Neuronal stem cell (in vitro differentiated cells): ENCODE measurements at places on chromosomes 6 and 20.

GRCh38 chr6:150055131-150055530 lies 13.8 kb downstream of the ULBP3 start:
- no peak for DNase-seq

GRCh38 chr20:19376451-19377229 lies 164.2 kb downstream of the SLC24A3 start:
- DNase-seq, result no peak

DNA sequence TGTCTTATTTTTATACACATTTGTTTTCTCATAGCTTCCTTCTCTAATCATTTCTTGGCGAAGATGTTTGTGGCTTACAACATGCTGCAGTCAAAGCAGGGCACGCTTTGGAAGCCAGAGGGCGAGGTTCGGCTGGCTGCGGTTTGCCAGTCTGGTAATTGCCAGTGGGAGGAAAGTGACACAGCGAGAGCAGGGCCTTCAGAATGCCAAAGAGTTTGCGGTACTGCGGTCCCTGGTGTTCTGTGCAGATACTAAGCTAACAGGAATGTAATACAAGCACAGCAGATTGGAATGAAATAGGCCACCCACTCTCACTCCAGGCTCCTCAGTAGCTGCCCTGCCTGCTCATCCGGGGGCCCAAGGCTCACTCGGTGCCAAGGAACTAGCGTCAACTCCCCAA lies 58.7 kb upstream of the TGM3 start:
- DNase-seq, result no peak

DNA sequence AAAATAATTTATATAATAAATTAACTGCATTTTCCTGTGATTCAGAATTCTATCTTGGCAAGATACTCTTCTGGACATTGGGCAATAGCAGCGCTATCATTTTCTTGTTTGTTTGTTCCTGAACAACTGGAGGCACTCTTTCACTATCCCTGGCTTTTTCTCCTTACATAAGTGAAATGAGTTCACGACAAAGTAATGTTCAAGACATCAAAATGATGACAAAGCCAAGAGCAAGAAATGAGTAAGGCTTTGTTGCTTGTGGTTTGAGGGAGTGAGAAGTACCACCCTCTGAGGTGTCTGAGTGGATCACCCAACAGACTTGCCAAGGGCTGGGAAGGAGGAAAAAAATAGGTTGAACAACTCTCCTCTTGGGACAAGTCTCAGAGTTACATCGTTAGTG lies 466.6 kb upstream of the JAG1 start:
- DNase-seq, result no peak

- no peak for DNase-seq
Observed at GRCh38 chr6:94510877-94511276, 1066.5 kb upstream of the MANEA start.

DNA sequence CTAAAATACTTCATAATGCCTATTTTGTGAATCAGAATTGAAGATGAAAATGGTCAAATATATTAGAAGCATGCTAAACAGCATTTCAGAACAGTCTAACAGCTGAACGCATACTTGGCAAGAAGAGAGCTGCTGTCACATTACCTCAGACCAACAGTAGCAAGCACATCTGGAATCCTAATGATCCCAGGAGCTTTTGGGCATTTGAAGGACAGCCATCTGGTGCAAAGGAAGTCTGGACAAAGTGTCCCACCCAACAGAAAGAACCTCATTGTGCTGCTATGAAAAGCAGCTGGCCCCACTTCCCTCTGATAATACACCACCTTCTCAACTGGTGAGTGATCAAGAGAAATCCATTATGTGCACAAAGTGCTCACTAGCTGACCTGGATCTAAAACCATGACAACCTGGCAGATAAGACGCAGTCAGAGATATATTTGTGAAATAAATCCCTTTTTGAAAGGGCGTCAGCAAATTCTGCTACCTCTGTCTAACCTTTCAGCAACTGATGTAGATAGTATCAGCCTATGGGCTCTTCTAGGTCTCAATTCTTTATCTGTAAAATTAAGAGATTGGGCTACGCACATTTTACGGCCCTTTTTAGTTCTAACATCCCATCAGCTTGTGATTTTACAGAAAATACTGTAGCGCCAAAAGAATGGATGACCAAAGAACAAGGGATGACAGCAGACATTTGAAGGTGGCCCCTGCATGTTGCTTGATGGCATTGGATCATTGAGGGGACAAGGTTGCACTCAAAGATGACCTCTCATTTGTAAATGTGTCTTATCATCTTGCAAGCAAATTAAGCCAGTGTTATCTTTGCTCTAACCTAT lies 78.7 kb downstream of the SGK1 start:
- DNase-seq, result no peak

- DNase-seq, result no peak
Observed at GRCh38 chr20:32872266-32872665, 13.5 kb downstream of the EFCAB8 start.

- no peak for DNase-seq
Observed at GRCh38 chr6:120994573-120994967, 339.7 kb downstream of the TBC1D32 start.

- DNase-seq, result no peak
Observed at GRCh38 chr6:42967228-42967627, 6.7 kb downstream of the GNMT start.

DNA sequence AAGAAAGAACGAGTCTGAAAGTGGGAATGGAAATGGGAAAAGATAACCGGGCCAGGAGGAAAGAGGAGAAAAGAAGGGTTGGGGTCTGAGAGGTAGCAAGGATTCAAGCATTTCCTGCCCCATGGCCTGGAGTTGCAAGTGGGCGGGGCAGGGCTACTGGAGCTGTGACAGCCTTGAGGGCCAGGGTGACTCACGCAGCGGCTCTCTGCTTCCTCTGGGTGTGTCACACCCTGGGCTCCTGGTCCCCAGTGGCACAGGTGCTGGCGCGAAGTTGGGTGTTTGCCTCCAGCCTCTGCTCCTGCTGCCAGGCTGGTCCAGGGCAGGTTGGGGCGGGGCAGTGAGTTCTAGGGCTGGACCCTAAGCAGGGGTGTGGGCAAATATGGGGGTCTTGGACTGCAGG lies 3.3 kb upstream of the ULBP3 start:
- DNase-seq, result no peak

- no peak for DNase-seq
Observed at GRCh38 chr6:43715056-43715788, 27.6 kb upstream of the MRPS18A start.

DNA sequence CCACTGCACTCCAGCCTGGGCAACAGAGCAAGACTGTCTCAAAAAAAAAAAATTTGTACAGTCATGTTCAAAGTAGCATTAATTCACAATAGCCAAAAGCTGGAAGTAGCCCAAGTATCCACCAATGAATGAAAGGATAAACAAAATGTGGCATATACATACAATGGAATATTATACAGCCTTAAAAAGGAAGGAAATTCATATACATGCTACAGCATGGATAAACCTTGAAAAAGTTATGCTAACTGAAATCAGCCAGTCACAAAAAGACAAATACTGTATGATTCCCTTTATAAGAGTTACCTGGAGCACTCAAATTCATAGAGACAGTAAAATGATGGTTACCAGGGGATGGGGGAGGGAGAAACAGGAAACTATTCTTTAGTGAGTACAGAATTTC lies 15.7 kb downstream of the EEF1A1 start:
- no peak for DNase-seq

GRCh38 chr6:18585032-18585573 lies 198.0 kb downstream of the RNF144B start:
- no peak for DNase-seq

- DNase-seq, result no peak
Observed at GRCh38 chr6:64013011-64013410, 377.4 kb downstream of the PHF3 start.

GRCh38 chr6:15227827-15228318 lies 18.0 kb upstream of the JARID2 start:
- DNase-seq, result no peak

GRCh38 chr6:80519811-80520594 lies 413.5 kb downstream of the BCKDHB start:
- DNase-seq, result no peak

GRCh38 chr6:56579155-56579851 lies 63.4 kb downstream of the DST start:
- no peak for DNase-seq

- DNase-seq, result no peak
Observed at GRCh38 chr6:149895833-149896271, 2.1 kb downstream of the RAET1E start.

DNA sequence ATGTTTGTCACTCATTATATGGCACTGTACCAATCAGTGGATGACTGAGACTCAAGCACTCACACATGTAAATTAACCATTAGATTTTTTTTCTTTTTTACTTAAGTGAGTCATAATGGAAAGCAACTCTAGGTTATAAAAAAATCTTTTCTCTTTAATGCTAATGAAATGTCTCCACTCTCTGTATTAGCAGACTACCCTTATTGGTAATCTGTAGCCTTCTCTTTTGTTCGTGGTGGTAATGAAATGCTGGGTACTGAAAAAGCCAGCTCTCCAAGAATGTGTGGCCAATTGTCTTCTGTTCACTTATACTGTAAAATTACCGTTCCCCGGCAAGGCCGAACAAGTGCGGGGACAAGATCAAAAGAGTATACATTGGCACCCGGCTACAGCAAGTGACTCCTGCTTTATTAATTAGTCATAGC lies 69.0 kb downstream of the AFG1L start:
- no peak for DNase-seq

DNA sequence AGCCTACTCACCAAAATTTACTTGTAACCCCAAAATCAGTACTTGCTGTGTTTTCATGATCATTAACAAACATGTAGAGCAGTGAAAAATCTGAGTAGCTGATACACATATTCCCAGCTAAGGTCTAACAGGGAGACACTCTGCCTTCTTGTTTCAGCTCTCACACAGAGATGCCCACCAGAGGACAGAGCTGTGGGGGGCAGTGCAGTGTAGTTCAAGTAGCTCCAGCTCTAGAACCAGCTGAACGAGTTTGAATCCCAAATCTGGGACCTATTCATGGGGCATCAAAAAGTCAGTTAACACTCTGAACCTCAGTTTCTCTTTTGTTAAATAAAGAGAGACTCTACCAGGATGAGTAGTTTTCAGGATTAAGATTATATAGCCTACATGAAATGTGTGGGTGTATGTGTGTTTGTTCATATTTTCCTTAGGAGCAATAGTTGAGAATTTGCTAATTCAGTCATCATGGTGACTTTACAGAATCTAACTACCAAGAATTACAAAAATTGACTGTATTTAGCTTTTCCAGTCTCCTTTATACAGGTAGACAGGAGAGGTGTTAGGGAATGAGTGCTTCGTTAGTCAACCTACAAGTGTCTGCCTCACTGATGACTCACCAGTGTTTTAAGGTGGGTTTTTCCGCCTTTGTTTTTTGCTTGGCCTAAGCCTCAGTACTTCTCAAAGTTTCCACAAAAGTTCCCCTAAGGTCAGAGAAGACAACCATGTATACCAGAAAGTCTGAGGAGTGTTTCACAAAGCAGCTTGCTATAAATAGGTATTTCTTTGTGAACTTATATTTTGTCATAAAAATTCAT lies 164.0 kb upstream of the RUNX2 start:
- DNase-seq, result no peak

GRCh38 chr20:15642676-15643075 lies 930.6 kb downstream of the KIF16B start:
- DNase-seq, result no peak

GRCh38 chr20:2385496-2385895 lies 4.8 kb downstream of the TGM6 start:
- no peak for DNase-seq

GRCh38 chr20:62642666-62643520 lies 590 bp downstream of the SLCO4A1 start:
- DNase-seq, result no peak

GRCh38 chr6:90028066-90028778 lies 134.0 kb downstream of the GJA10 start:
- no peak for DNase-seq

DNA sequence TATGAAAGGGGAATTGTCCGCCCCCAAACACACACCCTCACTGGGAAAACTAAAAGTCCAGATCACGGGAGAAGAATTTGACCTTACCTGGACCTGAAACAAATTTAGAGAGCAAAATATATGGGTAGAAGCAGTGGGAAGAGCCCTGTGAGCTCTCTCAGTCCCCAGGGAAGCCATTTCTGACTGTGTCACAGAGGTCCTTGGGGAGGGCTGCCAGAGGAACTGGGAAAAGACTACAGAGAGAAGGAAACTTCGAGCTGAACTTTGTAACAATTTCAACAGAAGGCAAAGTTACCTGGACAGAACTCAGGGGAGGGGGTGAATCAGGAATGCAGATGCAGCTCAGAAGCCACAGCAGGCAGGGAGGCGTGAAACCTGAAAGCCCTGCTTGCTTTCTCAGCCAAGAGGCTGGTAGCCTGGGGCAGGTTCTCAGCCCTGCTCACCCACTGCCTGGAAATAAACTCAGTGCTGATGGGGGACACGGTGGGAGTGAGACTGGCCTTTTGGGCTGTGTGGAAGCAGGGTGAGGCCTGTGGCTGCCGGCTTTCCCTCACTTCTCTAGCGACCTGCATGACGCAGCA lies 163.8 kb downstream of the TMEM200A start:
- DNase-seq, result no peak

- no peak for DNase-seq
Observed at GRCh38 chr6:167102318-167102717, 20.6 kb upstream of the CCR6 start.

DNA sequence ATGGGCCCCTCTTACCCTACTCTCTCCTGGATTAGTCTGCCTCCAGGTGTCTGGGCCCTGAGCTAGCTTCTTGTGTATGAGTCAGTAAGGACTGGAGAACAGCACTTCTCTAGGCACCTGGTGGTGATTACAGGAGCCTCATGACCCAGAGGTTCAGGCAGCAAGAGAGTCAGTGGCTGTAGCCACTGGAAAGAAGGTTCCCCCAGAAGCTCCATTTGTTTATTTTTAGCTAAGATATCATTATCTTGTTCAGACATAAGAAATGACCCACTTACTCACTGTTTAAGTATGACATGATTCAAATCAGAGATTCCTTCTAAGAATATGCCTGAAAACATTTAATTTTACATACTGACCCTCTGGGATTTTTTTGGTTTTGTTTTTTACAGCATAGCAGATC lies 23.6 kb upstream of the SLC4A11 start:
- no peak for DNase-seq

DNA sequence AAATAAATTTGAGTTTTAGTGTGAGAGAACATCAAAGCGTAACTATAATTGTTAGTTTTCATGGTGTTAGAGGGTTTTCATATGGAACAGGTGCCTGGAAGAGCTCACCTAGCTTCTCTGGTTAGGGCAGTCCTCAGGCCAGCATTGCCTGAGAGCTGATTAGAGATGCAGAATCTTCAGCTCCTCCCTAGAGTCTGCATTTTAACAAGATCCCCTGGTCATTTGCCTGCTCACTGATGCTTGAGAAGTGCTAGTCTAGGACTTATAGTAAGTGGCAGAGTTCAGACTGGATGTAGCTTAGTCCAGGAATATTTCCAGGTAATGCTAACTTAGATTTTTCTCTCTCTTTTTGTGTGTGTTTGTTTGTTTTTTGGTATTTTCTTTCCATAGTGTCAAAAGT lies 21.7 kb upstream of the SMIM26 start:
- no peak for DNase-seq

- no peak for DNase-seq
Observed at GRCh38 chr20:52959125-52959524, 13.0 kb upstream of the TSHZ2 start.

- DNase-seq, result no peak
Observed at GRCh38 chr6:43468240-43468639, 9.1 kb upstream of the TJAP1 start.
